ENCODE measurements at places on chromosomes 12 and 14.

DNA sequence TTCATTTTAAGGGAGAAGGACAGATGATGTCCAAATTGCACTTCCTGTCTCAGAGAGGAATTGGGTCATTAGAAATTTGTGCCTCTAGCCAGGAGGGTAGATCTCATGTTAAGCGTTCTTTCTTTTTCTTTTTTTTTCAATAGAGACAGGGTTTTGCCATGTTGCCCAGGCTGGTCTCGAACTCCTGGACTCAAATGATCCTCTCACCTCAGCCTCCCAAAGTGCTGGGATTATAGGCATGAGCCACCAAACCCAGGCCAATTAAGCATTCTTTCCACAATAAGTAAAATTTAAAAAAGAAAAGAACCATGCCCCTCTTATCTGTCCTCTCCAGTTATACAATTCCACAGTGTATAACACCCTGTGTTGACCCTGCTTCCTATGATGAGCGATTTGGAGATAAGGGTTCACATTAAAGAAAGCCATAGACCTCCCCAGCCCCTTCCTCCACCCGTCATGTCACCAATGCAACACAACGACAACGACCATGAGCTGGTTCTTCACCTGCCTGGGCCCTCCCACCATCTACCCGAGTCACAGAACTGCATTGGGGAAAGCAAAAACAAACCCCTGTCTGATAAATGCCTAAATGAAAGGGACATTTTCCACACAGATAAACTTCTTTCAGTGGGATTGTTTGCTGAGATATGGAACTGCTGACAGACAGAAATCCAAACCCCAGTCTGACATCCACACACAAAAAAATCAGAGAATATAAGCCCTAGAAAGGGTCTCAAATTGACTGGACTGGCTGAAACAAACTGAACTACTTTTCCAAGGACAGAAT is 37.3 kb downstream of the SSH1 start:
- no peak for DNase-seq

DNA sequence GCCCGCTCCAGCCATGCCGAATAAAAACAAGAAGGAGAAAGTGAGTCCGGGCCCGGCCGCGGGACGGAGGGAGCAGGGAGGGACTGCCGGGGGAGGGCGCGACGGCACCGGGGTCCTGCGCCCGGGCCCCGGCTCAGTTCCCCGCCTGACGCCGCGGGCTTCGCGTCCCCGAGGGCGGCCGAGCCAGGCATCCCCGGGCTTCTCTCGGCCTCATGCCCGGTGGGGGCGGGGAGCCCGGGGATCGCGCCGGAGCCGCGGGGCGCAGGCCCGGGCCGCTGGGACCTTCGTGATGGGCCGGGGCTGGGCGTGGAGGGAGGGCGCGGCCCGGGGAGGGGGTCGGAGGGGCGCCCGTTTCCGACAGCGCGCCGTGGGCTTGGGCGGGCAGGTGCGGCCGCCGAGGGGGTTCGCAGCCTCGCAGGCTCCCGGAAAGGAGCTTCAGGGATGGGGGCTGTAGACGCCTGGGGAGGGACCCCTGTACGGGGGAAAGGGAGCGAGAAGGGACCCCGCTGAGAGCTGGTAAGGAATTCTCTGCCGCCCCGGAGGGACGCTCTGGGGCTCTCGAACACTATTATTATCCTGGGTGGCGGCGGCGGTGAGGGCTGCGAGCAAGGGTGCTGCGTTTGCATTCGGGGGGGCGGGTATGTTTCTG is 496 bp downstream of the PPP2R5C start:
- DNase-seq: no peak

DNA sequence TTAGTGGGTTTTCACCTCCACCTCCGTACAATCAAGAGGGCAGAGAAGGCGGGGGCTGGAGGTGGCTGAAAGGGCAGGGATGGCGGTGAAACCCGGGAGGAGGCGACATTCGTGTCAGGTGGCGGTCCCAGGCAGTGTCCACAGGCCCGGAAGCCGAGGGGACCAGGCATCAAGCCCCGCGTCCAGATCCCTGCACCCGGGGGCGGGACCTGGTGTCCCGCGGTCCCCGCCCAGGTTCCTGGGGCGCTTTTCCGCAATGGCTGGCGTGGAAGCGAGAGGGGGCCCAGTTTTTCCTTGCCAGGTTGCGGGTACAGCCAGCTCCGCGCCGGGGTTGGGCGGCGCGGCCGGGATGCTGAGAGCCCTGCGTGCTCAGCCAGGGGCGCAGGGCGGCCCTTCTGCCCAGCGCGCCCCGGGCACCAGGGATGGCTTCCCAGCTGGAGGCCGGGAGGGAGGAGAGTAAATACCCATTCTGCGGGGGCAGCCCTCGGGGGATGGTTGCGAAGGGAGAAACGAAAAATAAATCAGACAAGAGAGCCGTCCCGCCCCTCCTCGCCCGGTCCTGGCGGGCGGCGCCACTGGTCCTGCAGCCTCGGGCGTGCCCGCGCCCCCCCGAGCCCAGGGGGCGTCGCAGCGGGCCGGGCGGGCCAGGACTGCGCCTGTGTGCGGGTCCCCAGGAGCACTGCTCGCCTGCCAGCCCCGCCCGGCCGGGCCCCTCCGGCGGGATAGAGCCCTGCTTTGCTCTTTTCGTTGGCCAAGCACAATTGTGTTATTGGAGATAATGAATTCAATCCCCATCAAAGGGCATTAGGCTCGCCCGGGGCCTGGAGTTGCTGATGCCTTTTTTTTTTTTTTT is 11.5 kb downstream of the FOXA1 start:
- peak; percentile 52 for DNase-seq

DNA sequence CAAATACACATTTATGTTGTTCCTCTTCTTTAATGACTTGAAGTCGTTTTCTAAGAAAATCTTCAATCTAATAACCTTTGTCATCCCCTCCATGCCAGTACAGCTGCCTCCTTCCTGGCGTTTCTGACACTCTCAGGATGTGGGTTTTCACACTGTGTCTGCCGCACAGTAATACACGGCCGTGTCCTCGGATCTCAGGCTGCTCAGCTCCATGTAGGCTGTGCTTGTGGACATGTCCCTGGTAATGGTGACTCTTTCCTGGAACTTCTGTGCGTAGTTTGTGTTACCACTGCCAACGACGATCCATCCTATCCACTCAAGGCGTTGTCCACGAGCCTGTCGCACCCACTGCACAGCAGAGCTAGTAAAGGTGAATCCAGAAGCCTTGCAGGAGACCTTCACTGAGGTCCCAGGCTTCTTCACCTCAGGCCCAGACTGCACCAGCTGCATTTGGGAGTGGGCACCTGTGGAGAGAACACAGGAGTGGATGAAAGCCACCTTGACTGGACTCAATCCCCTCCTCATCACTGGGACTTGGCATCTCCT is 1095.9 kb downstream of the TMEM121 start:
- no peak for DNase-seq

GRCh38 chr14:32201816-32202490 is at the start of gene RNU6-7:
Gene RNU6-7, plus strand, starts transcription at chr14:32202045.
- peak; percentile 24 for DNase-seq

- peak; percentile 75 for DNase-seq
Measured at GRCh38 chr14:76876076-76876475, 49.9 kb downstream of the LRRC74A start.

- peak; percentile 70 for DNase-seq
Measured at GRCh38 chr12:52156757-52157565, 34.9 kb downstream of the KRT80 start.

- DNase-seq: no peak
Measured at GRCh38 chr14:82045339-82045738, 511.7 kb upstream of the SEL1L start.

GRCh38 chr14:101790232-101790631 is 28.7 kb downstream of the PPP2R5C start:
- DNase-seq: no peak

DNA sequence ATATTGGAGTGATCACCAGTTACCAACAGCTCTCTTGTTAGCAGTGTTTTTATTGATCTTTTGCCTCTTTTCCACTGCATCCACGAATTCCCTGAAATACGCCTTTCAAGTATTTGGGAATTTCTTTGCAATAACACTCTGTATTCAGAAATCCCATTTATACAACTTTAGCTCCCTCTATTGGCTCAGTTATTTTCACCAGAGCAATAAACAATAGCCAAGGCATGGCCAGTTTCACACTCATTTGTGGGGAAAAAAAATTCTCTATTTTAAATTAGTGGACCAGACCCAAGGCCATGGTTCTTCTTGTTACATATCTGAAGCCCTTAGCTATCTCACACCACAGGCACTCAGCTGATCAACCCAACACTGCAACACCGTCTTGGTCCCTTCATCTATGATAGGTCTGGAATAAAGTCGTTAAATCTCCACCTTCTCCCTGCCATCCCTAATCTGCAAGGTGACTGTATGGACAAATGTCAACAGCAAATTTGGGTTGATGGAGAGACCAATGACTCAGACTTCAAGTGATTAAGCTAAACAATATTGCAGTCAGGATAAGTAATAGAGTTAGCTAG is 92.4 kb upstream of the TMEM260 start:
- DNase-seq: no peak

- no peak for DNase-seq
Measured at GRCh38 chr12:16063726-16064125, 152.6 kb downstream of the DERA start.

GRCh38 chr12:11780521-11781101 is 131.1 kb downstream of the ETV6 start:
- no peak for DNase-seq

- no peak for DNase-seq
Measured at GRCh38 chr12:95337146-95337545, 119.5 kb downstream of the VEZT start.

GRCh38 chr12:40107098-40107802 is 1.4 kb upstream of the SLC2A13 start:
- DNase-seq: peak; percentile 74

DNA sequence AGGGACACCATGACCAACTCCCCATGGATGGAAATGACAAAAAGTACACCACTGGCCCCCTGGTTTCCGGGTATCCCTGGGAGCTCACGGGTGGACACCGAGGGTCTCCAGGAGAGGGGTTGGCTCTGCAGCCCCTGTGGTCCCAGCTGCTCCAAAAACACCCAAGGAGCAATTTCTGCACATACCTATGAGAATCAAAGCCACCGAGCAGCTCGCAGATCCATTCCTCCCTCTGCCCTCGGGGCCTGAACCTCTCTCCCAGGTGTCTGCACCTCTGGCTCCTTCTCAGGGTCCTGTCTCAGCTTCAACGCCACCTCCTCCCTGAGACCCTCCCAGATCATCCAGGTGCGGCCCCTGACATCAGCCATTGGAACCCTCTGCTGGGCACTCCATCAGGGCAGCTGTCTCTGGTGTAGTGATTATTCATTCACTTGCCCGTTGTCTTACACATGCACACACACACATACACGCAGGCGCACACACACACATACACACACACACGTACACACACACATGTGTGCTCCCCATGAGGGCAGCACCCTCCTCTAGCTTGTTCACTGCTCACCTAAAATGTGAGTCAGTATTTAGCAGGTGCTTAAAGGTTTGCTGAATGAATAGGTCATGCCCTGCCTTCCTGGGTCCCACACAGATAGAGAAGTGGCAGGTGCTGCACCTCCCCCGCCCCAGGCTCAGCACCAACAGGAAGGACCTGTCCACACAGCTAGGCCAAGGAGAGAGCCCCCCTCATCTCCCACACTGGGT is 5.9 kb downstream of the RIMBP2 start:
- no peak for DNase-seq

DNA sequence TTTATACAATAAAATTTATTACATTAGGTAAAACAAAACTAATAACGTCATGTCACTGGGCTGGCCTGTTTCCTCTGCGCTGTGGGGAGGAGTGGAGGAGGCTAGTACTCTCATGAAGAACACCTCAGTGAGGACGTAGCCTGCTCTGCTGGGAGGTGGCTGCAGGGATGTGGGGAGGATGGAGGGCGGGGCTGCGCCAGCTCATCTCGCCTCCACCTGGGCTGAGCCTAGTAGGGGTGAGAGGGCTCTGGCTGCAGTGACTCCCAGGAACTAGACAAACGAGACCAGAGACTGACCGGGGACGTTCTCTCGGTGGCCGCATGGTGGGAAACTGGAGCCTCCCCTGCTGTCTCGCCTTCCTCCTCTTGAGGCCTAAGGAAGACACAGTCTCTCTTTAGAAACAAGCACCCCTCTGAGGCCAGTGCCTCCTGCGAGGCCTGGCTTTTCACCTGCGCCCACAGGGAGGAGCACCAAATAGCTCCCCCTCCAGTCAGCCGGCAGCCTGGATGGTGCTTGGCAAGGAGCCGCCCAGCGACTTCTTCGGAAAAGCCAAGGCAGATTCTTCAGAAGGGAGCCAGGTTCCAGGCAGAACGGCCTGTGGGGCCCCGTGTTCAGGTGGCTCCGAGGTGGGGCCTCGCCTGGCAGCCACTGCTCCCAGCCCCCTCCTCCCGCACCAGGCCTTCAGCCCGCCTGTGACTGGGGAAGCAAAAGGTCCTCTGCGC is 62.4 kb downstream of the PLEKHG3 start:
- DNase-seq: no peak

DNA sequence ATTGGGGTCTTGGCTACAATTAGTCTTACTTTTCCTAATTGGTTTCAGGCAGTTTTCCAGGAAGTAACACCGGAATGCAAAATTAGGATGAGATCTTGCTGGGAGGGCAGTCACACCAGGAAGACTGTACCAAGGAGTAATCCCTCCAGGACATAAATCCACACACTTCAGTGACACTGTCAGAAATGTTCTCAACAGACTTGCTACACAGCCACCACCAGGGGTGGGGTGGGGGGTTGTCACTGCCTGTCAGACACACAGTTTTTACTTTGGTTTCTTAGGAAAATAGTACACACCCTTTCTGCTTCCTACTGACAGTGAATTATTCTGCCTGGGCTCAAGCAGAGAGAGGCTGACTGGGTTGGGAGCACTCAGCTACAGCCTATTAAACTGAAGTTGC is 102.9 kb upstream of the CCDC196 start:
- no peak for DNase-seq

DNA sequence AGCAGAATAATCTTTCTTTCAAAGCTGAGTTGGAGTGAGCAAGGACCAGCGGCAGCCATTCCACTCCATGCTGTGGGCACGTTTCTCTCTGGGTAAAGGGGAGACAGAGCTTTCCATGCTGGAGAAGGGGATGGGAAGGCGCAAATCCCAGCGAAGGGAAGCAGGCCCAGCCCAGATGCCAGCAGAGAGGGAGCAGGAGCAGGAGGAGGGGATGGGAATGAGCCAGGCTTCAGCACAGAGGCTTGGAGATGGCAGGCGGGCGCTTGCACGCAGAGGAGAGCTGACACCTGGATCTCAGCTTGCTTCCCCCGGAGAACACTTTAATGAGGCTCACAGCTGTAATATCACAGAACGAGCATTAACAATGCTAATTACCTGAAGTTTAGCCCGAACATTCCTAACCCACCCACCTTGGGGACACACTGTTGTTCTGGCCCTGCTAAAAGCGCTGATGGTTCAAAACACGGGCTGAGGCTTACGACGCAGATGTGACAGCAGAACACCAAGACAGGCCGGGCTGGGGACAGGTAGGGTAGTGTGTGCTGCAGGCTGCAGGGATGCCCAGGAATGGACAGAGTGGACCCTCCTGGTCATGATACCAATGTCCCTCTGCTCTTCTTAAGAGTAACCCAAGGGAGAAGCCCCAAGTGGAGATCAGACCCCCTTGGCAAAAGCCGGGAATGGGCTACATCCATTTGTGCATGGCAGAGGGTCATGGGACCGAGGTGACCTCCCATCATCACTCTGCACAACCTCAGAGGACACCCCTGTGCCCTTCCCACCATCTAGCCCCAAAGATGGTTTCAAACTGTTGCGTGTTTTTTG is 288.6 kb downstream of the DPF3 start:
- no peak for DNase-seq
